Lower lobe of right lung (tissue), 2 donors: ENCODE measurements at places on chromosomes 11 and 22.
A peak's percentile ranks its signal among the peaks of the same experiment; 100 is the strongest.

DNA sequence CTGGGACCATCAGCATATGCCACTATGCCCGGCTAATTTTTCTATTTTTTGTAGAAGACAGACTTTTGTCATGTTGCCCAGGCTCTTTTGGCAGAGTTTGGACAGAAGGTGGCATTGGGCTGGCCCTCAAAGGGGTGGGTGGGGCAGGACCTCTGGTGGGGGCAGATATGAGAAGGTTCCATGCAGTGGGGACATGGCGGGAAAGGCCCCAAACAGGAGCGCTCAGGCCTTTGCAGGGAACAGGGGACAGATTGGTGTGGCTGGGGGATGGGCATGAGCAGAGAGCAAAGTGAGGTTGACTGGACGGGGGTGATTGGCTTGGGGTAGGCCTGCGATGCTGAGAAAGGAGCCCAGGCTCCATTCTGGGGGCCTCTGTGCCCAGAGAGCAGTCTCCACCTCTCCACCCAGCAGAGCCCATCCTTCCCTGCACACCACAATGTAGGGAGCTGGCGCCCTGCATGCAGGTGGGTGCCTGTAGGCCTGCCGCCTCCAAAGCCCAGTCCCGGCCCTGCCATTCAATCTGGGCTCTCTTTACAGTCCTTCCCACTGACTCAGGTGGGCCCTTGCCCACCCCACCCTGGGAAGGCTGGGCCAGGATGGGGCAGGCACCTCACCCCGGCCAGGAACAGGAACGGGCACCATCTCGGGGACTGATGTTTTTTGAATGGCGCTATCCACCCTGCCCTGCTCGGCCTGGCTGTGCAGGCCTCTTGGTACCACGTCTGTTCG lies 98.7 kb downstream of the MORC2 start:
- DNase-seq: peak; percentile 28

- no peak for DNase-seq
Observed at GRCh38 chr11:16941935-16942334, 72.3 kb downstream of the PLEKHA7 start.

DNA sequence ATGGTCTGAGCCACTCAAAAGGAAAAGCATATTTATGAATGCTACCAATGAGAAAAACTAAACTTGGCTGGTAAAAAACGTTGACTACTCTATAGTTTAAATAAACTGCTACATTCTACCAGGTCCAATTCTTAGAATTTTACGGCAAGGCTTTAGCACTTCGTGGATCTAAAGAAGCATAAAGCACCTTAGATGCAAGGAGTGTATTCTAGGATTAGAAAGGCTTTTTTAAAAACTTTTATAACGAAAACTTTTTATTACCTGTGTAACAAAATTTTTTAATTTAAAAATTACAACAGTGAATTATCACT lies 13.9 kb downstream of the PHF21A start:
- DNase-seq: no peak

- DNase-seq: peak; percentile 28
Observed at GRCh38 chr22:18984564-18984963, 48.5 kb upstream of the PRODH start.

DNA sequence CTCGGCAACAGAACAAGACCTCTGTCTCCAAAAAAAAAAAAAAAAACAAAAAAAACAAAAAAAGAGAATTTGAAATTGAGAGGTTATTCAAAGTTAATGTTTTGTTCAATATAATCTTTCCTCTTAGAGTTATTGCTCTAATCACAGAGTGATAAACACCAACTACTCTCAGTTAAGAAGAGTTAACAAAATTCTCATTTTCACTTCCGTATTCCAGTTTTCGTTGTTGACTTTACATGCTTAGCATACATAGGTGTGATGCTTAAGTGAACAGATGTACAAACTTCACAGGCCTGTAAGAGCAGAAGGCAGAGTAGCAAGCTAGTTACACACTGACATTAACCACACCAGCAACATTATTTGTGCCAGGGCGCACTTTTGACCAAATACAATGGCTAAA lies 12.3 kb downstream of the EIF4ENIF1 start:
- no peak for DNase-seq

DNA sequence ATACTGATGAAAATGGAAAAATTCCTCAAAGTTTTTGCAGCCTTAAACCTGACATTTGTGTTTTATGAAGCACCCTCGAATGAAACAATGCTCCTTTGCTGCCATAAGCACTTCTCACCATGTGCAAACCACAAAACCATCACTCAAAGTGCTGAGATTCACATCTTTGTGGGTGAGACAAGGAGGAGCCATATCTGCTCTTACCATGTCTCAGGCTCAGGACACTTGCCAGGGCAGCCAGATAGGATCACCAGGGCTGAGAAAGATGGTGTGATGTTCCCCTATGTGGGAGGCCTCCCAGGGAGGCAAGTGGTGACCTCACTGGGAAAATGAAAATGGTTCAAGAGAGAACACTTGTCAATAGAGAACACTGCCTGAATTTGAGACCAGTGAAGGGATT lies 120.4 kb downstream of the CCDC34 start:
- DNase-seq: no peak

- no peak for DNase-seq
Observed at GRCh38 chr11:121367844-121368225, 75.3 kb downstream of the SC5D start.

GRCh38 chr22:29806196-29806595 lies 31.9 kb downstream of the ASCC2 start:
- DNase-seq: no peak

DNA sequence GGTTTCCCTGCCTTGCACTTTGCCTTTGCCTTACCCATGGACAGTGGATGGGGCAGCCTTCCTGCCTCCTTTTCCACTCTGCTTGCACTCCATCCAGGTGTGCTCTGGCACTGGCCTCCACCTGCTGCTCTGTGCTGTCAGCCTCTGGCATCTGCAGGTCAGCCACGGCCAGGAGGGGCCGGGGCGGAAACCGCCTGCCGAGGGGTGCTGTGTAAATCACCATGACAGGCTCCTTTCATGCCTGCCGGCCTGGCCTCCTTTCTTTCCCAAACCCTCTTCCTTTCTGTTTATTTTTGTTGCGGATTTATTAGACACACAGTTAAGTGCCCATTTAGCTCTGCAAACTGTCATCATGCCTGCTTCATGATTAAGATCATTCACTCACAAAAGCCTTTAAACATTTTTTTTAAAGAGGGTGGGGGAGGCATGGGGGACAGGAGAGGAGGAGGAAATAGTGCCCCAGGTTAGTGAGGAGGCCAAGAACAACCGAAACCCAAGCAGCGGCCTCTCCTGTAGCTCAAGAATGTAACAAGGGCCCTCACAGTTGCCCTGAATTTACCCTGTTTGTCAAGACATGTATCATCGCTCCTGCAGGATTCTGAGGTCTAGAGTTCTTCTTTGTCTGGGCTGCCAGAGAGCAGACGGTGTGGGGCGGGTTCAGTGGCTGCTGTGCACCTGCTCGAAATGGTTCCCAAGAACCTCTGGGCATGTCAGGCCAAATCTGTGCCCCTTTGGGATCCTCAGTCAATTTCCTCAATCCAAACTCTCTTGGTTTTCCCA lies 83.3 kb downstream of the BARX2 start:
- DNase-seq: no peak

- peak; percentile 95 for DNase-seq
Observed at GRCh38 chr11:69638941-69639681, 1.8 kb upstream of the CCND1 start.

DNA sequence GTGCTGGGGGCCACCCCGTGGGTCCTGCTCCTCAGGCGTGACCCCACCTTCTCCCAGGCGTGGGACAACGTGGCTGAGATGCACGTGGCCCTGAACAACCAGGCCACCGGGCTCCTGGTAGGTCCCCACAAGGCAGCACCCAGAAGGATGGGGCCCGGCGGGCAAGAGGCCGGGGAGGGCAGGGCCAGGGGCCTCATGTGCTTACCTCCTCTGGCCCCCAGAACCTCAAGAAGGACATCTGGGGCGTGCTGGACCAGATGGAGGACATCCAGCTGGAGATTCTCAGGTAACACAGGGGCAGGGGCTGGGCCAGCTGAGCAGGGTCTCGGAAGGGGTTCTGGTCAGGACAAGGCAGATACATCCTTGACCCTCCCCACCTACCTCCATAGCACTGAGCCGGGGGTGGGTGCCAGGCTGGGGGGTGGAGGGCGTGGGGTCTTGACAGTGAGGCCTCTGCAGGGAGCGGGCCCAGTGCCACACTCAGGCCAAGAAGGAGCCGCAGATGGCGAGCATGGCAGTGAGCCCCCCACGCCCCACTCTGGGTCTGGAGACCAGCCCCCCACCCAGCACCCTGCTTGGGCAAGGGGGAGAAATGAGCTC lies 186.3 kb downstream of the IGLL1 start:
- peak; percentile 43 for DNase-seq

DNA sequence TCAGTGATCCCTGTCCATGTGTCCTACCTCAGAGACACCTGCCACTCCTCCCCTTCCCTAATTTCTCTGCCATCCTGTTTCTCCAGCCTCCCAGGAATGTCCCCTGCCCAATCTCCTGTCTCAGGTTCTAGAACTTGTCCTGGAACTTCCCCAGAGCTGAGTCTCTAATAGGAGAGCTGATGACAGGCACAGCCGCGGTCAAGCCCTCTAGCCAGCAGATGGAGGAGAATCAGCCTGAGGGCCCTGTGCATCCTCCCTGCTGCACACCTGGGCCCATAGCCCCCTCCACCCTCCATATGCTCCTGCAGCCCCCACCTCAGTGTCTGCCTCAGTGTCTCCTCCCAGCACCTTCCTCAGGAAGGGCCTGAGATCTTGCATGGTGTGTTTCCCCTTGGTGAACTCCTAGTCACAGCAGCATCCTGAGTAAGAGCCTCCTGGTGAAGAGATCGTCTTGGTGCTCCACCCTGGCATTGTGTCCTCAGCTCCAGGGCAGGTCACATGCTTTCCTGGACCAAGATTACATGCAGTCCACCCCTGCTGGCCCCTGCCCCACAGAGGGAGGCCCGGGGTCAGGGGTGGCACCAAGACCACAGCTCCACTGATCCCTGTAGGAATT lies 43.9 kb upstream of the VPREB1 start:
- no peak for DNase-seq
